Muscle of leg (tissue), 16 donors: ENCODE measurements at places on chromosomes 1 and 21.
A peak's percentile ranks its signal among the peaks of the same experiment; 100 is the strongest.

DNA sequence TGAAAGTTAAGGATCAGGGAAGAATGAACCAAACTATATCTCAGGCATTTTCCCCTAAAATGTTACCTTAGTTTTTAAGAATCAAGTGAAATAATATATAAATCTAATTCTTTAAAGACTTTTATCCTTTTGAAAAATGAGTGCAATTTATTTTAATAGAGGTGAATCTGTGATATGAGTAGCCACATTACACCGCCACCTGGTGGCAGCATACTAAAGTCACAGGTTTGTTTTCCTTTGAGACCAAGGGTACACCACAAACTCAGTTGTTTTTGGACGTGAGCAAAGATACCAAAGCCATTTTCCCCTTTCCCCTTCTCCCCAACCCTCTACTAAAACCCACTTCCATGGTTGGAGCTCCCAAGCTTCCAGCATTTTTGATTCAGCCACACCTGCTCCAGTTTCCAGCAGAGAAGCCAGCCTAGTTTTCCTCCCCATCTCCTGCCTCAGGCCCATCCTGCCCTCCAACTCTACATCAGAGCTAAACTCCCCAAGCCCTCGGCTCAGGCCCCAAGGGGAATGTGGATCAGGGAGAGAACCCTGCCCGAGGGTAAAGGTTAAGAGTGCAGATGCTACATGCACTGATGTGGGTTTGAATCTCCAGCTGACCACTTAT, 22.9 kb upstream of the LDLRAP1 start:
- DNase-seq, result peak; percentile 69

- peak; percentile 22 for DNase-seq
Measured at GRCh38 chr1:204714861-204715511, 29.4 kb upstream of the LRRN2 start.

DNA sequence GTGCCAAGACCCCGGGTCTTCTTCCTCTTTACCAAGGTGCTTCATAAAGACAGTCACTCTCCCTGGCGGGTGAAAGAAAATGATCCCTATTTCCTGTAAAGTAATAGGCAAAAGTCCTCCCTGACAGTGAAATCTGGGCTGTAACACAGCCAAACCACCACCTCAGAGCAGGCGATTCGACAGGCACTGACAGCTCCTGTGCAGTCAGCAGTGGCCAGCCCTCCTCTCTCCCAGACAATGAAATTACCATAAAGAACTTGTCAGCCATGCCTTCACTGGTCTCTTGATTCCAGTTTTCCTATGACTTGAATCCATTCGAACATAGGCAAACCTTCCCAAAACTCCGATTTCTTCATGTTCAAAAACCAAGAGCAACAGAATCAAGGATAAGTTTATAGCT, 492.2 kb upstream of the DAB1 start:
- DNase-seq, result no peak

DNA sequence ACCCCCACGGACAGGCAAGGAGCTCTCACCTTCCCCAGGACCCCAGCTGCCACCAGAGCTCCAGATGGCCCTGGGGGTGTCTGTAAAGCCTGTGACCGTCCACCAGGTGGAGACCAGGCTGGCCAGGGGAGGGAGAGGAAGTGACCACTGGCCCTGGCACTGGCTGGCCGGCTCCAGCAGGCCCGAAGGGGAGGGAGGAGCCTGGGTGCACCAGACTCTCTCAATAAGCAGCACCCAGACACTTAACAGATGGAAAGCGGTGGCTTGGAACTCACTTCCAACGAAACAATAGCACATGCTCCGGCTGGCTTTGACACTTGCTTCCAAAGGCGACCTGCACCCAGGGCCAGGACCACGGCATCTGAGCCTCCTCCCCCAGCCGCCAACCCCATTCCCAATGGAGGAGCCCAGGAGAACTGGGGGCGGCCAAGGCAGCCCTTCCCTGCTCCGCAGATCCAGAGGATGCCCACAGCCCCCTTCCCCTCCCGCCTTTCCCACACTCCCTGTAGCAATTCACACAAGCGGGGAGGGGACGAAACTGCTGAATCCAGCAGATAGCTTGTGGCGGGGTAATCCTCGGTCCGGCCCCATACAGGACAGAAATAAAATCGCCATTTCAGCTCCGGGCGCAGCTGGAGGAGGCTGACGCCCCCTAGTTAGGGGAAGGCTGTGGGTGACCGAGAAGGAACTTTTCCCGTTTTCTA, 742 bp upstream of the PDE9A start:
- peak; percentile 77 for DNase-seq

DNA sequence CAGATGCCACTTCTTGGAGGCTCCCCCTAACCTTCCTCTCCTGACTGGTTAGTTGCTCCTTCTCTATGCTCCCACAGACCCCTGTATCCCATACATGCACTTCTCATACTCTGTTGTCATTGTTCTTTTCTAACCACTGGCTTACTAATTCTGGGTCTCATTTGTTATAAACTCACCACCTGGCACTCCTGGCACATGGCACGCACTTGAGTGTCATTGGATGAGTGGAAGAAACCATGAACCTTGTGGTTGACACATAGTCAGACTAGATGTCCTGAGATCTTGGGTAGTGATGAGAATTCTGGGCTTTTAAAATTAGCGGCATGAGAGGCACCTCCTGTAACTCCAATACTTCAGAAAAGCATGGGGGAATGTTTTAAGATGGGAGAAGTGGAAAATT, 49.3 kb downstream of the TRIM62 start:
- no peak for DNase-seq

DNA sequence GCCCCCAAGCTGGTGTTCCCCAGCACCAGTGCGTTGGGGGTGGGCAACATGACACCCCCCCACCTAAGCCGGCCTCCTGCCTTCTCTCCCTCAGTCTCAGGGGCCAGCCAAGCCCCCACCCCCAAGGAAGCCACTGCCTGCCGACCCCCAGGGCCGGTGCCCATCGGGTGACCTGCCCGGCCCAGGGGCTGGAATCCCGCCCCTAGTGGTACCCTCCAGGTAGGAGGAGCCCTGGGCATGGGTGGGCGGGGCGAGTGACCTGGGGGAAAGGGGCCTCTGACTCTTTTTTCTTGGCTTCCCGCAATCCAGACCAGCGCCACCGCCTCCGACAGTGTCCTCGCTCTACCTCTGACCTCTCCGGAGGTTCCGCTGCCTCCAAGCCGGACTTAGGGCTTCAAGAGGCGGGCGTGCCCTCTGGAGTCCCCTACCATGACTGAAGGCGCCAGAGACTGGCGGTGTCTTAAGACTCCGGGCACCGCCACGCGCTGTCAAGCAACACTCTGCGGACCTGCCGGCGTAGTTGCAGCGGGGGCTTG, 1.3 kb upstream of the EFNA4 start:
- peak; percentile 37 for DNase-seq

DNA sequence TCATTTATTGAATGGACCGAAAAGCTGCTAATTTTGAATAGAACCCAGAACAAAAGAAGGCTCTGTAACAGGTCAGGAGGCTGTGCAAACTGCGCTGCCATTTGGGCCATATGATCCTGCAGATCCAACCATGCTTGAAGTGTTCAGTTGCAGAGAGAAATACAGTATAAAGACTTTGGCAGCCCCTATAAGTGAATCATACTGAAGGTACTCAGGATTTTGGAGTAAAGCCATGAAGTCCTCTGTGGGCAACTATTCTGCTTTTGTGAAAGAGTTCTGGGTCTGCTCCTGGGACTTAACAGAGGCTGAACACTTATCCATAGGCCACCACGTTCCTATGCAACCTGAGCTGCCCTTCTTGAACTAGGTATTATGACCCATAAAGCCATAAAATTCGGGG, 1613.6 kb upstream of the PRMT6 start:
- no peak for DNase-seq

GRCh38 chr1:16302709-16303627, 49.3 kb downstream of the FBXO42 start:
- no peak for DNase-seq

- no peak for DNase-seq
Measured at GRCh38 chr21:29641635-29642550, 297.9 kb downstream of the GRIK1 start.

DNA sequence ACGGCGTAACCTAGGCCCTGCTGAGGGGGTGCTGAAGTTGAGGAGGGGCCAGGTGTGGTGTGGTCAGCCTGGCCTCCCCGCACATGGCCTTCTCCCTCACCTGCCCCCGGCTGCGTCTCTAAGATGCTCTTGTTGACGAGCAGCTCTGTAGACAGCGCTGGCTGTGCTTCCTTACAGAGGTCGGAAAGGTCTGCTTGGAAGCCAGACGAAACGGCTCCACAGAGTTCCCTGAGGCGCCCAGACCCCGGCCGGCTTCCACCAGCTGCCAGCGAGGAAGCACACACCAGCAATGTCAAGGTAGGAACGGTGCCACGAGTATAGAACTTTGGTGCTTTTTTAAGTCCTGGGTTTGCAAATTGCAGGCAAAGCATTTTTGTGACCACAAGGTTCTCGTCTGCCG, 18.8 kb upstream of the DIP2A start:
- no peak for DNase-seq

- no peak for DNase-seq
Measured at GRCh38 chr1:169722779-169723178, 11.1 kb downstream of the SELE start.

- no peak for DNase-seq
Measured at GRCh38 chr1:228781809-228782661, 46.8 kb downstream of the RHOU start.

GRCh38 chr1:58158016-58158415, 388.5 kb downstream of the OMA1 start:
- DNase-seq, result no peak

DNA sequence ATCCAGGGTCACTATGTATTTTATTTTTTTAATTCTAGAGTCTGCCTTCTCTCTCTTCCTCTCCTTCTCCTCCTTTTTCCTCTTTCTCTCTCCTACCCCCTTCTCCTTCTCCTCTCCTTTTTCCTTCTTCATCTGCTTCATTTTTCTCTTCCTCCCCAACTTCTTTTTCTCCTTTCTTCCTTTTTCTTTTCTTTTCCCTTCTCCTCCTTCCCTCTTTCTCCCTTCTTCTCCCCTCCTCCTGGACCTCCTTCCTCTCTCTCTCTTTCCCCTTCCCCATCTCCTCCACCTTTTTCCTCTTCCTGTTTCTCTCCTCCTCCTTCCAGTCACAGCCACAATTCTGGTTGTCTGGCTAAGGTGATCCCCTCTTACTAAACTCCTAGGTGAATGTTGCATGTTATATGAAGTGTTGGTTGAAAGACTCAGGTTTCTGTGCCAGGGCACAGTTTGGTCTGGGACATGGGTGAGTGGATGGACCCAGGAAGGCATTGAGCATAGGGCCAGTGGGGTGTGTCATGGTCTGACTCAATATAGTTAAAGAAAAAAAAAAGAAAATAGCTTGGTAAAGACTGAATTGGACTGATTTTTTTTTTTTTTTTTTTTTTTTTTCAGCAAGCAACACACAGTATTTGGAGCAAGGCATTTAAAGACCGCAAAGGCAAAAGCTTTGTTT, 266.9 kb downstream of the TGFB2 start:
- DNase-seq, result no peak

- DNase-seq, result no peak
Measured at GRCh38 chr1:227948493-227949260, 945 bp upstream of the WNT9A start.

- no peak for DNase-seq
Measured at GRCh38 chr1:201320168-201320788, 37.0 kb downstream of the PKP1 start.

- peak; percentile 84 for DNase-seq
Measured at GRCh38 chr1:33433509-33434362, 2.8 kb upstream of the PHC2 start.

DNA sequence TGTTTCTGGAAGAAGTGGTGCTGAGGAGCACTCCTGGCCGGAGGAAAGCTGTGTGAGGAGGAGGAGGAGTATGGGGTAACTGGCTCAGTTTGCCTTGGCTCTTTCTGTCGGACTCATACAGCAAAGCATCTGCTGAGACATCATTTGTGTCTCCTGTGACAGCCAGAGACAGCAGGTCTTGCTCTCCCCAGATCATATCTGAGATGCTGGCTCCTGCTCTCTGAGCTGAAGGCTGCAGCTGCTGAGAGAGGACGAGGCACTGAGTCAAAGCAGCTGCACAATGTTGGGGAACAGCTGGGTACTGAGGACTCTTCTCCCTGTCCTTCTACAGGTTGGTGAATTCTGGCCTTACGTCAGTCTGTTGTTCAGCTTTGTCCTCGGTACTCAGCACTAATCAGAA, 14.3 kb downstream of the OR2B11 start:
- peak; percentile 26 for DNase-seq
